ENCODE measurements at places on chromosomes 12 and 14.
A peak's percentile ranks its signal among the peaks of the same experiment; 100 is the strongest.

GRCh38 chr12:106113824-106114446 is 24.8 kb downstream of the NUAK1 start:
- no peak for DNase-seq

GRCh38 chr14:104512771-104513640 is 66.6 kb upstream of the C14orf180 start:
- DNase-seq, result no peak

DNA sequence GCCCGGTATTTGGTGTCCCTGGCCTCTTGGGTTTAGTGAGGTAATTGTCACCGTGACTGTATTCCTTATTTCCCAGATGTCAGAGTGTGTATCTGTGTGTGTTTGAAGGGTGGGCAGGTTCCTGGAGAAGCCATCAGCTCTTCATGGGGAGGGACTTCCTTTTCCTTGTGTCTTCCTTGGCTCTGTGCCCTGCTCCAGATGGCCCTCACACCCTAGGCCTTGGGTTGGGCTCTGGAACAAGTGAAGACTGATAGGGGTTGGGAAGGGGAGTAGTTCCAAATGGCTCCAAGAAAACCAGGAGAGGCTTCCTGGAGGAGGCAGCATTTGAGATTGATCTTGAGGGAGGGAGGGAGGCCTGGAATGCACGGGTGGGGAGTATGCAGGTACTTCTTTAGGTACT is 43.8 kb upstream of the PRIMA1 start:
- no peak for DNase-seq

- DNase-seq, result no peak
Measured at GRCh38 chr12:22574921-22575320, 30.6 kb upstream of the C2CD5 start.

- DNase-seq, result no peak
Measured at GRCh38 chr12:98656289-98657101, 11.4 kb downstream of the APAF1 start.

DNA sequence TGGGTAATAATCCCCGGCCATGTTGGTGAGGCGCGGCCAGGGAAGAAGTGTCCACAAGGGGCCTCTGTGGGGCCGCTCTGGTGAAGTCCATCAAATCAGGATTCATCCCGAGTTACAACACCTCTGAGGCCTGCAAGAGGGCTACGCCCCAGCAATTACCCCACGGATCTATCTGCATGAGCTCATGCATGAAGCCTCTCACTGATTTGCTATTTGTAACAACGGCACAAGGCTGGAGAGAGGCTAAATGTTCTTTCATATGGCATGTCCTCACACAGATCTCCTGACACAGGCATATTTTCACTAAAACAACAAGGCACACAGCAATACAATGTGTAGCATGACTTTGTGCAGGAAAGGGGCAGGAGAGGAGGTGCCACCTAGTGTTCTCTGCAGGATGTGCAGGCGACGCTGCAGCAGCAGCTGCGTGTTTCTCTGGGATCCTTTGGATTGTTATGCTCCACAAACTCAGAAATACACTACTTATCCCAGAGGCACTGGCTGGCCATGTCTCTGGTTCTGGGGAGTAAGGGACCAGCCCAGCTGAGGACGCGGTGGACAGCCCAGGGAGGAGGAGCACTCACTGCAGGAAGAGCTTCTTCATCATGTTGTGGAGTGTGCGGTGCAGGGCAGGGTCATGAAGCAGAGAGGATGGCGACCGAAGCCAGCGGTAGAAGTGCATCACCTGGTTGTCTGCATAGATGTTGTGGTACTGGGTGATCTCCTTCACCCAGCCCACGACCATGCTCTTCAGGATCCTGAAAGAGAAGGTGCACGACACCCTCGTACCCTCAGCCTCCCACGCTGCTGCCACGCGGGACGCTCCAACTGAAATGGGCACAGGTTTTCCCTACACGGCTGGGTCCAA is 20.2 kb downstream of the P2RX2 start:
- DNase-seq, result peak; percentile 50

GRCh38 chr12:28507033-28507432 is 316.8 kb downstream of the CCDC91 start:
- no peak for DNase-seq

- DNase-seq, result no peak
Measured at GRCh38 chr12:81211306-81211705, 133.4 kb downstream of the ACSS3 start.

GRCh38 chr12:48340943-48341342 is 9.8 kb downstream of the ZNF641 start:
- DNase-seq, result no peak

GRCh38 chr14:100107236-100107635 is 42.0 kb downstream of the EVL start:
- no peak for DNase-seq

DNA sequence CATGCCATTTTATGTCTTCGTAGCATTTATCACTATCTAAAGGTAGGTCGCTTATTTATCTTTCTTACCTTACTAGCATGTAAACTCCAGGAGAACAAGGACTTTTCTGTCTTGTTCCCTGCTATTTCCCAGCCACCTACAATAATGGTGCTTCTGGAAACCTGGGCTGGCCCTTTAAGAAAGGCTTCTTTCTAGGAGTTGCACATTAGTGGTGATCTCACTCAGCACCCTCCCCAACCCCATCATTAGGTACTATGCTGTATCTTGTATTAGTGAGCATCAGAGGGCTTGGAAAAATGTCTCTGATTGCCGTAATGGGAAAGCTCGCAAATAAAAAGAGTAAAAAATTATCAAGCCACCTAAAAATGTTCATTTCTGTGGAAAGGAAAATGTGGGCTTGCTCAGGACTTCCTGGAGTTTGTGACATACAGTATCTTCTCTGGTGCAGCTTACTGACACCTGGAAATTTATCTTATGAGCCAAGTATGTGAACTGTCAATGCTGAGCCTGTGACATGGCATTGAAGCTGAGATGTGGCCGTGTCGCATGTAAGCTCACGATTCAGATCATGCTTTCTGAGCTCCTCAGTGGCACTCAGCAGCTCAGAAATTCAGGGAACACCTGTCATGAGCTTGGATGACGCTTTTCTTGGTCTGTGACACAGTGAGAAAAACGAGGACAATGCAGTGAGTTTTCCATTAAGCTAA is 12.4 kb downstream of the CCDC92 start:
- DNase-seq, result no peak

DNA sequence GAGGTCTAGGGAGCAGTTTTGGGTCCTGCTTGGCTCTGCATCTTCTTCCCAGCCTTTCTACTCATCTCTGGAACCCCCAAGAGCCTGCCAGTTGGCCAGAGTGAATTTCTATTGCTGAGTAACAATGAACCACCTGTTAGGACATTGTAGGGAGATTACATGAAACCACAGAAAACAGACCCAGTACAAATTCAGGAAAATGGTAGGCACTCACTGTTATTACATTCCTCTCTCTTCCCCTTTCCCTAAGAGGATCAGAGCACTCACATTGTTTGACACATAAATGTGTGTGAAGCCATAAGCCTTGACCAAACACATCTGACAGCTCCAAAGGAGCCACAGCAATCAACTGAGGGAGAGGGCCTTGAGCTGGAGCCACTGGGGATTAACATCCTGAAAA is 216.1 kb downstream of the TMEM132D start:
- DNase-seq, result no peak

GRCh38 chr14:84783511-84783910 is 746.4 kb upstream of the FLRT2 start:
- no peak for DNase-seq

- no peak for DNase-seq
Measured at GRCh38 chr12:111442301-111443045, 36.8 kb downstream of the SH2B3 start.

DNA sequence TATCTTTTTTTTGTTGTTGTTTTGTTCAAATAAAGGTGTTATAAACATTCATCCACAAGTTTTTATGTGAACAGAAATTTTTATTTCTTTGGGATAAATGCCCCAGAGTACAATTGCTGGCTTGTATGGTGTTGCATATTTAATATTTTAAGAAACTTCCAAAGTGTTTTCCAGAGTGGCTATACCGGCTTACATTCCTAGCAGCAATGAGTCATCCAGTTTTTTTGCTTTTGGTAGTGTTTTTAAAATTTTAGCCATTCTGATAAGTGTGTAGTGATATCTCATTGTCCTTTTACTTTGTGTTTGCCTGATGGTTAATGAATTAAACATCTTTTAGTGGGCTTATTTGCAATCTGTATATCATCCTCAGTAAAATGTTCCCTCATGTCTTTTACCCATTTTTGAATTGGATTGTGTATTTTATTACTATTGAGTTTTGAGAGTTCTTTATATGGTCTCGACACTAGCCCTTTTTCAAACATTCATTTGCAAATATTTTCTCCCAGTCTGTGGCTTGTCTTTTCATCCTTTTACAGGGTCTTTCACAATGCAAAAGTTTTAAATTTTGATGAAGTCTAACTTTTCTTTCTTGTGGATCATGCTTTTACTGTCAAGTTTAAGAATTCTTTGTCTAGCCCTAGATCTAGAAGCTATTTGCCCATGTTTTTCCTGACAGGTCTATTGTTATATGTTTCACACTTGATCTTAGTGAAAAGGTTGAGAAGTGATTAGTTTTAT is 29.5 kb downstream of the PPP4R4 start:
- DNase-seq, result no peak

- no peak for DNase-seq
Measured at GRCh38 chr12:107417004-107417403, 268.6 kb upstream of the PWP1 start.

GRCh38 chr14:96205978-96206360 is 1.3 kb downstream of the BDKRB2 start:
- no peak for DNase-seq

DNA sequence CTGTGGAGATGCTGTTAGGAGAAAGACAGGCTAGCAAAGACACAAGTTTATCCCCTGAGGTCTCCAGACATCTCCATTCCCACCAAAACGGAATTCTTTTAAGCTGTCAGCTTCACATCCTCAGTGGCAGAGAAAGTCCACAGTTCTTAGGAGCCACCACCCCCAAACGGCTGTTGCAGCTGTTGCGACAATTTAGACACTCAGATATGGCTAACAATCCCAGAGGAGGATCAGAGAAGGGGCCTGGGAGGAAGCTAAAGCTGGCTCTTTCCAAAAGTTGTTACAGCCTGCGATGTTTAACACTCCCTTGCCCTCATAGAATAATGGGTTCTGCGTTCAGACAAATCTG is 1.9 kb upstream of the ATP5MC2 start:
- no peak for DNase-seq

- DNase-seq, result peak; percentile 42
Measured at GRCh38 chr12:14057895-14058294, 76.5 kb upstream of the GRIN2B start.

- no peak for DNase-seq
Measured at GRCh38 chr12:59122784-59123183, 202.5 kb upstream of the LRIG3 start.

- no peak for DNase-seq
Measured at GRCh38 chr12:63985456-63985855, 141.0 kb downstream of the SRGAP1 start.

- DNase-seq, result no peak
Measured at GRCh38 chr14:22557846-22558220, 31.2 kb downstream of the DAD1 start.

DNA sequence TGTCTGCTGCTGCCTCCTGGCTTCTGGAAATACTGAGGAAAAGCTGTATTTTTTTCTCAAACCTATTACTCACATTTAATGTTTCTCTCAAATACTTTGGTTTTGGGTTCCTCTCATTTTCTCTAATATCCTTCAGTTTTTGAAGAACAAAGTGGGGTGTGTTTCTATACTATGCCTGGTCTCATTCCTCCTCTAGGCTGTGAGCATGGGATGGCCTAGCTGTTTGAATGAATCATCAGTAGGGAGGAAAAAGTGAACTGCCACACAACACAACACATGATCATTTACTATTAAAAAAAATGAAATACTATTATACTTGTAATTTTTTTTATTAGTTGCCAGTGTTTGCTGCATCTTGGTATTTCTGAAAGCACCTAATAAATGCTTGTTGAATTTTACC is 11.3 kb upstream of the SMCO3 start:
- no peak for DNase-seq

GRCh38 chr12:70260646-70261045 is 17.4 kb downstream of the CNOT2 start:
- DNase-seq, result no peak

DNA sequence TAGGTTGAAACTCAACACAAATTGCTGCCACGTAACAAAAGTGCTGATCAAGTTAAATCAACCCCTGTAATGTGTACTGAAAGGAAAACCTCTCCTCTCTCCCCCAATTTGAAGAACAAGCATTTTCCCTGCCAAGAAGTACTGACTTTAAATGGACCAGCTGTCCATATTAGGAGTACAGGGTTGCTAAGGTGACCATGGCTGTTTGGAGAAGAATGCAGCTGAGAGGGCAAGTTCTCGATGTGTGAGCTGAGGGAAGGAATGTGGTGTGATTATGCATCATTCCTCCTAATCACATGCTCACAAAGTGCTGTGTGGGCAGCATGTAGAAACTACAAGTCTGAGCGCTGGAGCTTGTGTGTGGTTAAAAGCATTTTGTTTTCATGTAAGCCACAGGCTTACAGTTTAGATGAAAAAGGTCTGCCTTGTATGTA is 50.9 kb upstream of the CCT2 start:
- DNase-seq, result peak; percentile 99

DNA sequence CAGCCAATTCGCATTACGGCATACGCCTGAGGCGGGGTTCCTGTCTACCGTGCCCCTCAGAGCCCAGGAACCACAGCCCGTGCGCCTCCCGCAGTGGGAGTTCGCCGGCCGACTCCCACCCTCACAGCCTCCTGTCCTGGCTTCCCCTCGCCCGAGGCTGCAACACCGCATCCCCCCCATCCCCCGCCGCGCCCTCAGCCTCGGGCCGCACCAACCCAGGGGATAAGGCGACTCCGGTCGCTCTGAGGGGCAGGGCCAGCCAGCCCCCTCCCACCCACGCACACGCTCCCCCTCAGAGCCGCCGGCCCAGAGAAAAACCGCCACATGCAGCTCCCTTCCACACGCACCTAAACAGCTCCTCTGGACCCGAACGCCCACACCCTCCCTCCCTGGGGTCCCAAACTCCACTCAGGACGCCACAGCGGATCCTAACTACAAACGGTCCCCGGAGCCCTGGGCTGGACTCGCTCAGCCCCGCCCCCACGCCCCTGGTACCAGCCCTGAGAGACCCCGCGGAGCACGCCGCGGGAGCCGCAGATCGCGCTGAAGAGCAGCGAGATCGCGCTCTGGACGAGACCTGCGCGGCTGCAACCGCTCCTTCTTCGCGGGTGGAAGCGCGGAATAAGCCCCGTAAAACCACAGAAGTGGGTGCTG is at the start of gene C14orf39:
TSS of gene C14orf39 (minus strand) at position 466 of the 654 bp plus-strand sequence. CDS start 985 bp downstream, outside the sequence.
- peak; percentile 81 for DNase-seq
